ENCODE measurements at places on chromosomes 3 and 15. TPM values are rescaled to one million over a fixed set of nuclear protein-coding genes. Genes with fewer than 3 reads are reported as not detected.

GRCh38 chr3:98199020-98199419, 32.5 kb downstream of the OR5H15 start:
- DNase-seq, result no peak

DNA sequence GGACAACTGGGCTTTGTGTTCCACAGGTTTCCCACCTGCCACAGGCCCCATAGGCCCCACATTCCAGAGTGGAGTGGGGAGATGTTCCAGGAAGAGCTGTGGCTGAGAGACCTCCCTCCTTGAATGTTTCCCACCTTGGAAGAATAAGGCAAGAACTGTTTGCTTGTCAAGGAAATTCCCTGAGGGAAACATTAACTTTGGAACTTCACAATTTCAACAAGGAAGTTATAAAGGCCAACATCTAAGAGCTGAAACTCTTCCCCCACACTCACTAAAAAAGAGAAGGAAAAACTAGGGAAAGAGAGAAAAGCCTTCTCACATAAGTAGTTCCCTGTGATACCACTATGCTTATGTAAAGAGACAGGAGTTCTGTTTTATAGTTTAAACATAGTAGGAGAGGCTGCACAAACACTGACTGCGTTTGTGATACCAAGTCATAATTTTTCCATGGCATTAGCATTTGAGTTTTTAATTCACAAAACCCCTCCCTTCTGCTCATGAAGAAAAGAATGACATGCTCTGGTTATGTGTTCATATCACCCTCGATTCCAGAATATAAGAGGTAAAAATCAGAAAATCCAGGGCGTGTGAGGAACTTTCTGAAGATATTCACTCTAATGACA, 39.8 kb upstream of the SPRED1 start:
- no peak for DNase-seq

The TRIM71 gene
- 0.18 TPM for polyA plus RNA-seq

DNA sequence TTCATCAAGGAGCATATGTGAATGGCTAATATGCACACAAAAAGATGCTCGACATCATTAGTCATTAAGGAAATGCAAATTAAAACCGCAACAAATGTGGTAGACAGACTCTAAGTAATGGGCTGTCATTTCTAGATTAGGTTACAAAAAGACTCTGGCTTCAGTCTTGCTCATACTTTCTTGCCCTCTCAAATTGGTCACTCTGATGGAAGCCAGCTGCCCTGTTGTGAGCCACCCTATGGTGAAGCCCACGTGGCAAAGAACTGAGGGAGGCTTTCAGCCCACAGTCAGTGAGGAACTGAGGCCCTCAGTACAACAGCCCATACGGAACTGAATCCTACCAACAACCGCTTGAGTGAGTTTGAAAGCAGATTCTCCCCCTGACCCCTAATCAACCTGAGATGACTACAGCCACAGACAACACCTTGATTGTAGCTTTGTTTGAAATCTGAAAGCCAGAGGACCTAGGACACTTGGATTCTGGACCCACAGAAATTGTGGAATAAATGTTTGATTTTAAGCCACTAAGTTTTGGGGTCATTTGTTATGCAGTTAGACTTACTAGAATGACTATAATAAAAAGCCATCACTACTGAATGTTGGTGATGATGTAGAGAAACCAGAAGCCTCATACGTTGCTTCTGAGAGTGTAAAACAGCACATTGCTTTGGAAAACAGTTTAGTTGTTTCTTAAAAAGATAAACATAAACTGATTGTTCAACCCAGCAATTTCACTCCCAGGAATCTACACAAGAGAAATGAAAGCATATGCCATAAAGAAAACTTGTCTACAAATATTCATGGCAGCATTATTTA, 45.7 kb downstream of the EHHADH start:
- no peak for DNase-seq

The PPM1L gene
- 12.6 TPM for polyA plus RNA-seq

The CCR1 gene
- polyA plus RNA-seq, result 3.1 TPM

- no peak for DNase-seq
Measured at GRCh38 chr3:32499585-32499984, 3.1 kb downstream of the CMTM6 start.

The FHIT gene
- 5.5 TPM for polyA plus RNA-seq

The TCTA gene
- polyA plus RNA-seq, result 21.3 TPM

DNA sequence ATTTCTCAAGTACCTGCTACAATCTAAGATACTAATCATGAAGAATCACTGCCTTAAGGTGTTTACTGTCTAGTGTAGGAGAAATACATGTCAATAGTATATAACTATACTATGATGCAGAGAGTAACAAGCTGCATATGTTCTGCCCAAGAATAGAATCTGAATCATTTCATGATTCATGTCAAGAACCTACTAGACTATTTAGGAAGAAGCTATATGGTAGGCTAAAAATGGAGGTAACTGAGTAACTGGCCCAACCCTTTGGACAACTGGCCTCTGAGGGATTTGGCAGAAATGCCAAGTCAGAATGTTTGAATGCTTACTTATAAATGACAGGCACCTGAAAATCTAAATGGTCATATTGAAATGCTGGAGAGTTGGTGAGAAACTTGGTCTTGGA, 59.9 kb upstream of the DGKG start:
- DNase-seq, result no peak

GRCh38 chr3:129440618-129441190, 680 bp downstream of the IFT122 start:
- DNase-seq, result no peak

- DNase-seq, result no peak
Measured at GRCh38 chr15:32694222-32694983, 23.4 kb upstream of the GREM1 start.

GRCh38 chr3:134693804-134694203, 43.0 kb upstream of the KY start:
- no peak for DNase-seq
